Activated CD4-positive, alpha-beta T cell treated with anti-CD3 and anti-CD28 coated beads, Interleukin-2, amount 50 U/mL, for 16 hours (primary cell): ENCODE measurements at places on chromosomes 6 and 20.

DNA sequence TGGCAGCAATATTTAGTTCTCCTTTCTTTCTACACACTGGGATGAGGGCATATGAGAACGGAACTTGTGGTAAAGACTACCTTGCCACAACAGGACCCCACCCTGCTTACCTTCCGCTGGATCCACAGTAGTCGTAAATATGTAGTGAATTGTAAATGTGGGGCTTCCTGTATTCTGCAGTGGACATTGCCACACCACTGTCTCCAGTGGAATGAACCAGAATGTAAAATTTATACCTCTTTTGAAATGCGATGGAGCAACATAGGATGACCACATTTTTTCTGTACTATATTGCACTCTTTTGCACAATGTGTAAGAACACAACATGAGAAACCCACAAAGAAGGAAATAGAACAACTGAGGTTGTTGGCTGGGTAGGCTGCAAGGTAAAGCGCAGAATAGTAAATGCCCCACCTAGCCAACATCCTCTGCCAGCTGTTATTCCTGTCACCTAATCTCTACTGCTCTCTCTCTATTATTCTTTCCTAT is 16.1 kb upstream of the RIPOR2 start:
- DNase-seq: peak; percentile 58

- no peak for DNase-seq
Observed at GRCh38 chr6:142444881-142445301, 143.1 kb downstream of the ADGRG6 start.

DNA sequence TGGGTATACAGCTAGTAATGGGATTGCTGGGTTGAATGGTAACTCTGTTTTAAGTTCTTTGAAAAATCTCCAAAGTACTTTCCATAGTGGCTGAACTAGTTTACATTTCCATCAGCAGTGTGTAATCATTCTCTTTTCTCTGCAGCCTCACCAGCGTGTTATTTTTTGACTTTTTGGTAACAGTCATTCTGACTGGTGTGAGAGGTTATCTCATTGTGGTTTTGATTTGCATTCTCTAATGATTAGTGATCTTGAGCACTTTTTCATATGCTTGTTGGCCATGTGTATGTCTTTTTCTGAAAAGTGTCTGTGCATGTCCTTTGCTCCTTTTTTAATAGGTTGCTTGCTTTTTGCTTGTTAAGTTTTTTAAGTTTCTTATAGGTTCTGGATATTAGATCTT is 194.2 kb upstream of the PHACTR1 start:
- no peak for DNase-seq

DNA sequence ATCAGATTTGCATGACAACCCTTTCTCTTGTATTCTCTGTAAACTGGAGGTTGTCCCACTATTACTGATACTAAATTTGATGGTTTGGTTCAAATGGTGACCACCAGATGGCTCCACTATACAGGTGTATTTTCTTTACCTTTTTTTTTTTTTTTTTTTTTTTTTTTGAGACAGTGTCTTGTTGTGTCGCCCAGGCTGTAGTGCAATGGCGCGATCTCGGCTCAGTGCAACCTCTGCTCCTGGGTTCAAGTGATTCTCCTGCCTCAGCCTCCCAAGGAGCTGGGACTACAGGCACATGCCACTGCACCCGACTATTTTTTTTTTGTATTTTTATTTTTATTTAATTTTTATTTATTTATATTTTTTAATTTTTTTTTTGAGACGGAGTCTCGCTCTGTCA is 6.6 kb upstream of the WTAP start:
- peak; percentile 59 for DNase-seq

- DNase-seq: peak; percentile 61
Observed at GRCh38 chr20:37901654-37902503, 1.0 kb upstream of the VSTM2L start.

DNA sequence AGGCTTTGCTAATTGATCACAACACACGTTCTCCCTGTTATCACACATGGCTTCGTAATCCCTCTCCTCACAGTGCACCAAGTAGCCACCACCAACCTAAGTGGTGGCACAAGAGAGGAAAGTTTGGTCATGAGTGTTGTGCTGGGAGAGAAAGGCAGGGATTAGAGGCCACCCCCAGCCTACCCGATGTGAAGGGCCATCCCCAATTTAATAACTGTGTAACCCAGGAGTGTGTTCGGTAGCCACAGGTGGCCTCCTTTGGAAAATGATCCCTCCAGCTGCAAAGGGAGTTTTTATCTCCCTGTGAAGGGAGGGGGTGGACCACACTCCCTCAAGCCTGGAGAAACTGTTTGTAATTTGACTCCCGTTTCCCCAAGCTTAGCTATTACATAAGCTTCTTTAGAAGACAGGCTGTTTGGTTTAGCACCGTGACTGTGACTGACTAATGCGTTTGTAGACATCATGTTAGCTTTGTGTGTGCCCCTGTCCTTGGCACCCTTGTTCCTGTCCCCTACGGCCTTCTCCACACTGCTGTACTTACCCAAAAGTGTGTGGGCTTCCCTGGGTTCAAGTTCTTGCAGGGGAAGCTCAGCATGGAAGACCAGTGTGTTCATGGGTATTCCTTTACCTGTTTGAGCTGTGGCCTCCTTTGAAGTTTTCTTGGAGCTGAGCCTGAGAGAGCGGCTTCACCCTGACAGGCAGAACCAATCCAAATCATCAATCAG is 20.6 kb downstream of the PPP1R16B start:
- DNase-seq: no peak

- no peak for DNase-seq
Observed at GRCh38 chr20:8183526-8183925, 51.5 kb downstream of the PLCB1 start.

DNA sequence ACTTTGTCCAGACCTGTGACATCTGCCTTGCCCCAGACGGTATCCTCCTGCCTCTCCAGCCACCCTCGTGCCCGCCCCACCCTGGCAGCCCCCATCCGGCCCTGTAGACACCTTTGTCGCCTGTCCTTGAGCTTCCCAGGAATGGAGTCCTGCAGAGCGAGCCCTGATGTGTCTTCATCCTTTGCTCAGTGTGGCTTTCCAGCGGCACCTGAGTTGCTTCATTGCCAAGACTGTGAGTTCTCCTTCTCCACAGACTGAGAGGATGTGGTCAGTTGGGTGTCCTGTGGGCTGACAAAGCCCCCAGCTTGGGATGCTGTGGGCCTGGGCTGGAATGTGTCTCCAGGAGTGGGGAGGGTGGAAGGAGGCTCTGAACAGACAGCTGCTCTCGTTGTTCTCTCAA is 1.7 kb upstream of the CST4 start:
- DNase-seq: no peak

GRCh38 chr6:127515794-127516661 is 3.1 kb downstream of the MTCL3 start:
- peak; percentile 77 for DNase-seq
